Sigmoid colon (tissue), 7 donors: ENCODE measurements at places on chromosomes 12 and 14. TPM values are rescaled to one million over a fixed set of nuclear protein-coding genes. Genes with fewer than 3 reads are reported as not detected.

Gene DCTN2
- total RNA-seq, result 142 TPM

DNA sequence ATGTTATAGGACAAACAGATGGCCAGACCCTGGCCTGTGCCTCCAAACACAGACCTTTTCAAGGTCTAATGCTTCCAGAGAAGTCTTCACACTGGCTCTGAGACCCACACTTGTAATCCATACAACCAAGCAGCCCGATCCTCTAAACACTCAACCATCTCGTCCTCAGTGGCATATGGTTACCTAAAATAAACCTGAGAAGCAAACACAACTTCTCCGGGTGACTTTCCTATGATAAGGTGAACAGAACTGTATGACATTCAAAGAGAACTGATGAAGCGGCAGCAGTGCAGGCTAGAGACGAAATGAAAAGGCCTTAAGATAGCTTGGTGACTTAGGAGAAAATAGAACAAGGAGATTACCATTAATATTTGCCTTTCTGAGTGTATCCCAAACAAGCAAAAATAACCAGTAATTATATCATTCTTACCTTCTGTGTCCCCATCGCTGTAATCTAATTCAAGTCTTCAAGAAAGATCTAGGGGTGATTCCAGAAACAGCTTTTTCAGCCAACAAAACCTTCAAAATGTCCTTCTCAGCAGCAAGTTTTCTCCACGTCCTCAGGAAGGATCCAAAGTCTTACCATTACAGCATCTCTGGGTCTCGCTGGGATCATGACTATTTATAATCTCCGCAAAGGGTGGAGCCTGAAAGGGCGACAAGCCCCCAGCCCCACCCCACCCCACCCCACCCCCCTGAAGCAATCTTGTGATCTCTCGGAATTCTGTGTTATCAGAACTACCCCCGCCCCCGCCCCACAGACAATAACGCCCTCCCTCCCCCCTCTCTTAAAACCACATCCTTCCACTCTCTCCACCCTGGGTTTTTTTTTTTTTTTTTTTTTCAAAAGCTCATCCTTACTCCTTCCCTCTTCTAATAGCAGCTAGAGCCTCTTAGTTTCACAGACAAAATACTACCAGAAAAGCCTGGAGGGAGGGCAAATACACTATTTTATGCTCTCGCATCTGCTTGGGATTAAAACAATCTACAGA is at the start of gene SLC2A3:
SLC2A3 (minus strand) TSS at position 598 of the 992 bp plus-strand sequence; CDS start at position 445, 153 bp downstream.
- peak; percentile 75 for DNase-seq

Gene AMDHD1
- total RNA-seq, result 0.55 TPM

Gene LMNTD1
- not detected for total RNA-seq

GRCh38 chr14:35369701-35370191 is 34.8 kb downstream of the NFKBIA start:
- DNase-seq, result no peak

Gene TAS2R46
- total RNA-seq, result 2.5 TPM

Gene SERPINA5
- 2.0 TPM for total RNA-seq

DNA sequence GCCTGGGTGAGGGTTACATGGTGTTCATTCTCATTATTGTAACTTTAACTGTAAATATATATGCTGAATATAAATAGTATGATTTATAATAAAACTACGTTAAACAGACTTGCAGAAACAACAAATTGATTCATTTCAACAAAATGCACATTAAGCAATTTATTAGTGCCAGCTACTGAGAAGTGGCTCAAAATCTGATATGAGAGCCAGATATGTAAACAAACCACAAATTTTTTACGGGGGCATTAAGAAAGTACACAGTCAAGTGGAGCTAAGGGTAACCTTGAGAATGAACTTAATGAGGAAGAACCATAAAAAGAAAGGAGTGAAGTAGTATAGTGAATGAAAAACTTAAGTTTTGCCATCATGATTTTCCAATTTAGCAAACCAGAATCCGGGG is 40.3 kb downstream of the CEP128 start:
- no peak for DNase-seq

- DNase-seq, result no peak
These were observed 2.8 kb upstream of the IFNG start for GRCh38 chr12:68162374-68162773.

DNA sequence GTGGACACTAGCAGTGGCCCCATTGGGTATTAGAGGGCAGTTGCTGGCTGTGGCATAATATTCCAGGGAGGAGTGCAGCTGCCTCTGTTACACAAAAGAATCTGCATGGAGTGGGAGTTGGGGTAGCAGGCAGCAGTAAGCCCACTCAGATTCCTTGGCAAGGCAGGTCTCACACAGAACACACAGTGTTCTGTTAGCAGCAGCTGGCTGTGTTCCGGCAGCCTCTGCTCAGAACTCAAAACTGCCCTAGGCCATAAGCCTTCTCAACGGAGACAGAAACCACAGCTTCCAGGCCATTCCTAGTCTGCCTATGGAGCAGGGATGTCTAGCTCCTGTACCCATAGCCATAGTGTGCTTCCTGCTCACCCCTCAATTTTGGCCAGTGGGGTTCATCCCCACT is 1085.4 kb downstream of the SLC6A15 start:
- DNase-seq, result no peak
